ENCODE measurements at places on chromosomes 5 and 9.

GRCh38 chr5:75236322-75237316 is at the start of gene ANKRD31:
Gene ANKRD31, minus strand, starts transcription at chr5:75236878. Its CDS starts 192 bp downstream, at chr5:75236686.
- peak; percentile 82 for DNase-seq

GRCh38 chr5:31161781-31162181 is 31.7 kb upstream of the CDH6 start:
- peak; percentile 14 for DNase-seq

GRCh38 chr5:103487218-103487617 is 75.4 kb downstream of the NUDT12 start:
- no peak for DNase-seq

DNA sequence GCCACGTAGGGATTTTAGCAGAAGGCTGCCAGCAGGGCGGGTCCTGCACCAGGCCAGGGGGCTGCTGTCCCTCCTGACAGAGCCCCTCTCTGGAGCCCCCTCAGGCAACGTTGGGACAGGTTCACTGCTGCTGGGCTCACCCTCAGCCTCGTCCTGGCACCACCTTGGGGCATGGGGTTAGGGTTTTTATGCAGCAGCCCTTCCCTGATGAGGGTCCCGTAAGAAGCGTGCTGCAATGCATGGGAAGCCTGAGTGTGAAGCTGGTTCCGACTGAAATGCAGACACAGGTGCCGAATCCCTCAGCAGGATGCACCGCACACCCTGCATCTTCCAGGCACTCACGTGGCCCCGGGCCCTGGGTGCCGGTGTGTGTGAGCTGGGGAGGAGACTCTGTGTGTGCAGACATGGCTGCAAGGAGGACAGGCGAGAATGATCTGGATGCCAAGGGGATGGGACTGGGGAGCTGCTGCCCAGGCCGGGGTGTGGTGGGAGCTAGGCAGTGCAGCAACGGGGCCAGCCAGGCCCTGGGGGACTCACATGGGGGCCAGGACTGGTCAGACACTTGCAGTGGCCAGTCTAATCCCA is 27.1 kb downstream of the ZDHHC11B start:
- no peak for DNase-seq

GRCh38 chr5:55894135-55894534 is 43.0 kb downstream of the IL31RA start:
- no peak for DNase-seq

GRCh38 chr9:17519761-17520160 is 59.1 kb upstream of the SH3GL2 start:
- no peak for DNase-seq

DNA sequence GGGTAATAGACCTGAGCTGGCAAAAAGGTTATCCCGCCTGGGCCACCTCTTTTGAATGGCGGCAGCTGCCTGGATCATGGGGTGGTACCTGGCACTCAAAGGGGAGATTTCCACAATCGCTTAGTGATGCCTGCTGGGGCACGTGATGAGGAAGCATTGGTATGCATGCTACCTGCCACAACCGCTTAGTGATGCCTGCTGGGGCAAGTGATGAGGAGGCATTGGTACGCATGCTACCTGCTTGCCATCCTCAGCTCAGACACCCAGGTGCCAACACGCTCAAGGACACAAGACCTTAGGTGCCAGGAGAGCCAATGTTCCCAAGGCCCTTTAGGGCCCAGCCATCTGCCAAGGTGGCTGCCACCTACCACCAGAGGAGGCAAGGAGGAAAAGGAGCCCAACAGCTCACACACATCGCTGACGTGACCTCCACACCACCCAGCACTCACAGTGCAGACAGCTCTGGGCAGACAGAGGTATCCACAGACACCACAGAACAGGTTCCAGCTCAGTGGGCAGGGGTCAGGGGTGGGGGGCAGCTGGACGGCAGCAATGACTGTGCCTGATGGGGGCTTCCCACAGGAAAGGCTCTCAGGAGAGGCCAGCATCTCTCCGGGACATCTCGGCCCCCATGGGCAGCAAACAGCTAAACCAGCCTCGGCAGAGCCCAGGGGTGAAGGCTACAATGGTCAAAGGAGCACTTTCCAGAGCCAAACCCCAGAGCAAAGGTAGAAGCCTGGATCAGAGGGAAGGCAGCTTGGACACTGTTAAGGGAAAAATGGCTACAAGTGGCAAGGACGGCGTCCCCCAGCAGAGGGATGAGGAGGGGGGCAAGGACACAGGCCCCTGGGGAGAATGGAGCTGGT is 43.0 kb upstream of the SARDH start:
- DNase-seq: no peak

DNA sequence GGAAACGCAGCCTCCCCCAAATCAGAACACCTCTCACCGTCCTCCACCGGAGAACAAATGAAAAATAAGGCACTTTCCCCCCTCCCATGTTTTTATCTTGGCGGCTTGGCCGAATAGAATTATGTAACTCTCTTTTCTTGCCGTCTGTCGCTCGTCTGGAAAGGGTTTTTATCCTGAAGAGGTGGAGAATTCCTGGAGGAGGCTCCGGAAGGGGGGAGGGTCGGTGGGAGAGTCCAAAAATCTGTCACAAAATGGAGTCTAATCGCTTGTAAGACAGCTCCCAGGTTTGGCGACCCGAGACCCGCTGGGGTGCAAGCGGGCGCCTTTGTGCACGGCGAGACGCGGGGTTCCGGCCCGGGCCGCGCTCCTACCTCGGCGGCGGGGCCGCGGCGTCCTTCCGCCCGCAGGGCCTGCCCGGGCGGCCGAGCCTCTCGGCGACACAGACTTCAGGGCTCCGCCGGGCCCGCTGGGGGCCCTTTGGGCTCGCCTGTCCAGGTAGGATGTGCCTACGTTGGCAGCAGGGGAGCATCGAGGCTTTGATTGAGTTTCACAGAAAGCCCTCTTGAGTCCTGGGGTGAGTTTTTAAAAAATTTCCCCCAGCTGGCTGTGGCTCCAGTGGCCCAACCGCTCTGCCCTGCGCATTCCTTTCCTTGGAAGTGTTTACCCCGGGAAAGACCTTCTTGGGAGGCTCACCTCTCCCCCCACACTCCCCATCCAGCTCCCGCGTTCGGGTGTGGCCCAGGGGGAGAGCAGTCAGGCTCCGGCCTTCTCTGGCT is 5.0 kb downstream of the LMX1B start:
- no peak for DNase-seq

Data from A549 (cell line).